ENCODE measurements at places on chromosomes 7 and 10.

GRCh38 chr10:79347894-79348639, 798 bp downstream of the PPIF start:
- peak; percentile 62 for DNase-seq

- DNase-seq, result no peak
Measured at GRCh38 chr7:84912537-84912936, 274.3 kb downstream of the SEMA3D start.

- DNase-seq, result peak; percentile 67
Measured at GRCh38 chr10:125641398-125641797, 41.6 kb downstream of the TEX36 start.

DNA sequence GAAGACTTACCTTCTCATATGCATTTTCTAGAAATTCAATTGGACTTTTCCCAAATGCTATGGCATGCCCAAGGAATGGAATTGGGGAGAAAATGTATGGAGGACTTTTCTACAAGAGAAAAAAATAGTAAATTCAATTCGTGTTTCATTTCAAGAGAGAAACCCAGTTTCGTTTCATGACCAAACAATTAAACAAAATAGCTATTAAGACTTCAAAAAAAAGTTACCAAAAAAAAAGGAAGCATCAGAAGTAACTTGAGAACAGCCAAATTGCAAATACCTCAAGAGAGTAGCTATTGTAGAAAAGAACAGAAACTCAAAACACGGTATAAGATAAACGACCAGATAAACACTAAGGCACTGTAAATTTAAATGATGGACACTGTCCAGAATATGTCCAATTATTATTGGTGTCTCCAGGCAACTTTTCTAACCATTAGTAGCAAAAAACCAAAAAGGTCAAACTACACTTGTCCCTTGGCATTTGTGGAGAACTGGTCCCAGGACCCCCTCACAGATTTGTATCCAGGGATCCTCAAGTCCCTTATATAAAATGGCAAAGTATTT, 2.4 kb downstream of the CYP51A1 start:
- no peak for DNase-seq

DNA sequence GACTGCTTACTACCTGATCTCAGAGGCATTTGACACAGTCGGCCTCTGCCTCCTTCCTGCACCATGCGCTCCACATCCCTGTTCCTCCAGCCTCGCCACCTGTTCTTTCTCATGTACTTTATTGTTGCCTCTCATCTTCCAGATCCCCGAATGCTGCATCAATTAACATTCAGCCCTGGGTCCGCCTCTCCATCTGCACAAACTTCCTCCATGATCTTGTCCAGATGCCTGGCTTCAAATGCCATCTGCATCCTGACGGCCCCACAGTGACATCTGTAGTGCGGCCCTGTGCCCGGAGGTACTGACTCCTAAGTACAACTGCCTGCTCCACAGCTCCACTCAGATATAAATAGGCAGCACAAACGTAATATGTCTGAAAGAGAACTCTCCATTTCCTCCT, 51.2 kb upstream of the STK17A start:
- no peak for DNase-seq
